Activated CD8-positive, alpha-beta memory T cell treated with anti-CD3 and anti-CD28 coated beads, Interleukin-2, amount 10 ng/mL, durations not matched to agents 7 days and 5 days (primary cell): ENCODE measurements at places on chromosomes 7 and 10. TPM values are rescaled to one million over a fixed set of nuclear protein-coding genes. Genes with fewer than 3 reads are reported as not detected.

Gene CADPS2
- not detected for total RNA-seq

Gene C10orf88
- total RNA-seq: 11.8 TPM

- no peak for DNase-seq
Measured at GRCh38 chr7:133082390-133082766, 488 bp upstream of the CHCHD3 start.

- no peak for DNase-seq
Measured at GRCh38 chr7:18402488-18403183, 92.9 kb upstream of the HDAC9 start.

- DNase-seq: no peak
Measured at GRCh38 chr10:69375307-69376151, 41.2 kb downstream of the TACR2 start.
